ENCODE measurements at places on chromosomes 4 and X.

- DNase-seq, result no peak
These were observed 104.4 kb upstream of the RAB40AL start for GRCh38 chrX:102832661-102833060.

- no peak for DNase-seq
These were observed 188.8 kb upstream of the NOCT start for GRCh38 chr4:138826754-138827153.

DNA sequence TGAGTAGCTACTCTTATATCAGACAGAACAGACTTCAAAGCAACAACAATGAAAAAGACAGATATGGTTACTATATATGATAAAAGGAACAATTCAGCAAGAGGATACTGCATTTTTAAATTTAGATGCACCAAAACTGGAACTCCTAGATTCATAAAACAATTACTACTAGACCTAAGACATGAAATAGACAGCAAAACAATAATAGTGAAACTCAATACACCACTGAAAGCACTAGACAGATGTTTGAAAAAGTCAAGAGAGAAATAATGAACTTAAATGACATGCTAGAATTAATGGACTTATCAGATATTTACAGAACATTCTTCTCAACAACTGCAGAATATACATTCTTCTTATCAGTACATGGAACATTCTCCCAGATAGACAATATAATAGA lies 99.5 kb upstream of the ITM2A start:
- no peak for DNase-seq

DNA sequence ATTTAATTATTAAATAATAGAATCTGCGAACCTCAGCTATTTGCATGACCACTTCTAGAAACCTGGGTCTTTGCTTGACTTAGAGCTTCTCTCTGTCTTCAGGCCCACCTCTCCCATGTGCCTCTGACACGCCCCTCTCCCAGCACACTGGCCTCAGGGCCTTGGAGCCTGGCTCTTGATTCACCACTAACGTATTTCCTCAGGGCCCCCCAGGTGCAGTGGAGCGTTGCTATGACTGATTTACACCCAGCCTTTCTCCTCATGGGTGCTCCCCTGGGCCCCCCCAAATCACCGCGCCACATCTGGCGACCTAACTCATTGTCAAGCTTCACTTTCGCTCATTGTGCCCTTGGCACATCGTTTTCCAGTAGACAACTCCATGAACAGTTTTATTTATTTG lies 37.9 kb upstream of the TENM3 start:
- no peak for DNase-seq

GRCh38 chr4:176002007-176002613 lies 63.5 kb upstream of the WDR17 start:
- DNase-seq, result peak; percentile 10

- DNase-seq, result no peak
These were observed 27.2 kb downstream of the AASDH start for GRCh38 chr4:56360071-56360470.

DNA sequence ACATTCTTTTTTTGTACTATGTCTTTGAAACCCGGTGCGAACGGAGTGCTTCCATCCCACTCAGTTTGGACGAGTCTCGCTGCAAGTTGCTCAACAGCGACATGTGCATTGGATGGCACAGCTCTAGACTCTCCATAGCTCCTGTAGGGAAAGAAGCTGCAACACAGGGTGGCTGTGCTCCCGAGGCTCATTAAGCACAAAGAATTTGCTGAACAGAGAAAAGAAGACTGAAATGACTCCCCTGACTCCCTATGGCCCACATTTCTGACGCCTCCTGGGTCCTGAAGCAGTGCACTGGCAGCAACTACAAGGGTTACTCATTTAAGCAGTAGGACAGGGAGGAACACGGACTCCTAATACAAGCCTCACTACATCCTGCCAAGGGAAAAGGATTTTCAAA lies 127.4 kb downstream of the SH3RF1 start:
- no peak for DNase-seq

- no peak for DNase-seq
These were observed 9.9 kb downstream of the CPE start for GRCh38 chr4:165388756-165389155.

All from mucosa of gallbladder (tissue), 1 donor.